ENCODE measurements at places on chromosomes 1 and 21.

DNA sequence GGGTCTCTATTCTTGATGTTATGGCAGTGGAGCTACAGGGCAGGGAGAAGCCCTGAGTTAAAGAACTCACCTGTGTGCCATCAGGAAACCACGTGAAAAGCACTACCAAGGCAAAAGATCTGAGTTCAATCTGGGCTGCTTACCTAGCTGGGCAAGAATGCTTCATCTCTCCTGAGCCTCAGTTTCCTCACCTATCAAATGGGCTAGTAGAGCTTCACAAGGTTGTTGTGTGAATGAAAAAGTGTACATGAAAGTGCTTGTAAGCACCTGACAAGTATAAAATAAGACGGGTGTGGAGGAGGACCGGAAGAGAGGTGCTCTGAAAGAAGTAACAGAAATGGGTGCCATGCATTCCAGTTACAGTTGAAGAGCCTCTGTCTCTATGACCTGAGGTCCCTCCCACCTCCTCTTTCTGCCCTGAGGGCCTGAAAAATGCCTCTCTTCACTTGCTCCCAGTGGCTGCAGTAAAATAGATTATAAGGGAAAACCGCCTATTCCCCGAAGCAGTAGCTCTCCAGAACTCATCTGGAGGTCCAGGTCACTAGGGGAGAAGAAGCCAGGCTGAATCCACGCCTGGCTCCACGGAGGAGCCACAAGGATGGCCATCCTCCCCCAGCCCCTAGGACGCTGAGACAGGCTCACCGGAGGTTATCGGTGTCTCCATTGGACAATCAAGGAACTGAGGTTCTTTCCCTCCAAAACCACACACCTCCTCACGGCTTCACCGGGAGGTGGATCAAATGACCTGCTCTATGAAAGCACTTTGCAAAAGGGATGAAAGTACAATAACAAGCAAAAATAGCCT lies 1.4 kb downstream of the GPR161 start:
- no peak for DNase-seq

- DNase-seq = no peak
These were observed 12.5 kb downstream of the SMIM12 start for GRCh38 chr1:34847094-34847493.

DNA sequence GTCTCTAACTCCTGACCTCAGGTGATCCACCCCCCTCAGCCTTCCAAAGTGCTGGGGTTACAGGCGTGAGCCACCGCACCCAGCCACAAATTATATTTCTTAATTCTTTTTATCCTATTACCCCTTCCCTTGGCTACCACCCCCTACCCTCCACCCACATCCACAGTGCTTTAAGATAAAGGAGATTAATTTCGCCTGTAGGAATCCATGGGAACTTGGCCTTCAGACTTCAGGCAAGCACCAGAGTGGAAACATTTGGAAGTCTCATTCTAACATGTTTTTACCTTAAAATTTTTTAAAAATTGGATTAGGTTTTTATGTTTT lies 10.4 kb downstream of the CNST start:
- DNase-seq = no peak

GRCh38 chr1:76425201-76426145 lies 350.9 kb downstream of the ST6GALNAC3 start:
- DNase-seq = no peak

DNA sequence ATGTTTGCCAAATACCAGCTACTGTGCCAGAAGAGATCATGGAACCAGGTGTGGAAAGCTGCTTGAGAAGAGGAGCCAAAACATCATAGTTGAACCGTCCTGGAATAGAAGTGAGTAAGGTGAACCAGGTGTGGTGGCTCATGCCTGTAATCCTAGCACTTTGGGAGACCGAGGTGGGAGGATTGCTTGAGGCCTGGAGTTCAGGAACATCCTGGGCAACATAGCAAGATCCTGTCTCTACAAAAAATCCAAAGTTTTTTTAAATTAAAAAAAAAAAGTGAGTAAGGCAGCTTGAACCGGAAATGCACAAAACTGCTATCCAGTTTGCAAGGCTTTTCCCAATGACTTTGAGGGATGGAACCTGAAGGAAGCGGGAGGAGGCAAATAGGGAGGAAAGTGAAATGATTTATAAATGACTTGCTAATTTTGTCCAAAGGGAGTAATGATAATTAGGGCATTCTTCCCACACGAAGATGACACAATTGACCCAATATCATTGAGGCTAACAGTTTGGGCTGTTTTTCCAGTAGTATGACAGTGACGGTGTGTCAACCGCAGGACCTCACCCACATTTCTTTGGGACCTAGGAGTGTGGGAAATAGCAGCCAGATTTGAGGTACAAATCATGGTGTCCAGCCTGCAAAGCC lies 1.5 kb upstream of the CNN3 start:
- DNase-seq = no peak

DNA sequence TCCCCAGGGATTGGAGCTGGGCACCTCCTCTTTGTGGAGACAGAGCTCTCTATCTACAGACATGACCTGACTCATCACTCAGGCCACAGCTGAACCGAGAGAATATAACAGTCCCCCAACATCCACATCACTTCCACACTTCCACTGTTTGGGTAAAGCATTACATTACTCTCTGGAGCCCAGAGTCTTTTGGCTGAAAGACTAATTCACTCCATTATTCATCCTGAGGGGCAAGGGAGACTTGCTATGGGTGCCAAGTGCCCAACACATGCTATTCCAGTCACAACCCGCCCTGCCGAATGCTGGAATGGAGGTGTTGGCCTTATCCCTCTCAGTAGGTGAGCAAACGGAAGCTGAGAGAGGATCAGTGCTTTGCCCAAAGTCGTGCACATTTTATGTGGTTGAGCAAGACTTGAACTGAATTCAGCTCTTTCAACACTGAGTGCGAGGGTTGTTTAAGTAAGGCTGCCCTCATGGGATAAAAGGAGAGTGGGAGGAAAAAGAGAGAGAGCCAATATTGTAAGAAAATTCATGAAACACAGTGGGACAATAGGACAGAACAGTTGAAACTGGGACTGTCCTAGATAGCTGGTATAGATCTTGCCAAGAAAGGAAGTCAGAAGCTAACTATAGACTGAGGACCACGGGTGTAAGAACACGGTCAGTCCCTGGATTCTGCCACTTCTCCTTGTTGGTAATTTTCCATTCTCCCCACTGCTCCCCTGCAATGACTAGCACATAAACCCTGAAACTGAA lies 13.5 kb upstream of the CHI3L1 start:
- no peak for DNase-seq

DNA sequence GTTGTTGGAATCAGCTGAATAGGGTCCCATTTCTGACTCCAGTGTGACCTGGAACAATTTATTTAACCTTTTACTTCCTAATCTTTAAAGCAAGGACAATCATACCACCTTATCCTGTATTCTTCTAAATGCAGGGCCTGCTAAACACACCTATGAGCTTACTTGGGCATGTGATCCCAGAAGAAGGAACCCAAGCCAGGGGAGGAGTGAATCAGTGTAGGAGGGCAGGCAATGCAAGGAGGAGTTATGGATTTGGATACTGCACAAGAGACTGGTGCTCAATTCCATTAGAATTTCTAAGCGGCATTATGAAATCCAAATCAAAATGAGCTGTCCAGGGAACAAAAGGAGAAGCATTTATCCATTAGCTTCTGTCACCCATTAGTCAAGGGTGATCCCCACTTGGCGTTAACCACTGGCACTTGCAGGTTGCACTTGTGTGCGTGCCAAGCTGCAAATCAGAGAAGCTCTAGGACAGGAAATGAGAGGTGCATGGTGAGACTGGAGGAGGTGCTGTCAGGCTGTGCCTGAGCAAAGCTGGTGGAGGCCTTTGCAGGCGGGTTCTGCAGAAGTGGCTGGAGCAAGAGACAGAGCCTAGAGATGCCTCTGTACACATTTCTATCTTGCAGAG lies 297.2 kb upstream of the PLXNA2 start:
- no peak for DNase-seq

GRCh38 chr1:161046605-161047228 lies 940 bp upstream of the USF1 start:
- DNase-seq = no peak

- DNase-seq = no peak
These were observed 58.2 kb upstream of the TPTE start for GRCh38 chr21:10463156-10463555.

- no peak for DNase-seq
These were observed 548.1 kb upstream of the ADGRL2 start for GRCh38 chr1:81252471-81253151.

GRCh38 chr1:100423832-100424337 lies 71.6 kb downstream of the CDC14A start:
- DNase-seq = no peak

- DNase-seq = no peak
These were observed 51.2 kb downstream of the MRPL39 start for GRCh38 chr21:25556091-25556490.

GRCh38 chr1:186996816-186997215 lies 168.1 kb downstream of the PLA2G4A start:
- no peak for DNase-seq

- DNase-seq = no peak
These were observed 2.0 kb downstream of the PCP4 start for GRCh38 chr21:39869141-39869818.

GRCh38 chr1:234768171-234768568 lies 158.2 kb upstream of the IRF2BP2 start:
- DNase-seq = no peak

DNA sequence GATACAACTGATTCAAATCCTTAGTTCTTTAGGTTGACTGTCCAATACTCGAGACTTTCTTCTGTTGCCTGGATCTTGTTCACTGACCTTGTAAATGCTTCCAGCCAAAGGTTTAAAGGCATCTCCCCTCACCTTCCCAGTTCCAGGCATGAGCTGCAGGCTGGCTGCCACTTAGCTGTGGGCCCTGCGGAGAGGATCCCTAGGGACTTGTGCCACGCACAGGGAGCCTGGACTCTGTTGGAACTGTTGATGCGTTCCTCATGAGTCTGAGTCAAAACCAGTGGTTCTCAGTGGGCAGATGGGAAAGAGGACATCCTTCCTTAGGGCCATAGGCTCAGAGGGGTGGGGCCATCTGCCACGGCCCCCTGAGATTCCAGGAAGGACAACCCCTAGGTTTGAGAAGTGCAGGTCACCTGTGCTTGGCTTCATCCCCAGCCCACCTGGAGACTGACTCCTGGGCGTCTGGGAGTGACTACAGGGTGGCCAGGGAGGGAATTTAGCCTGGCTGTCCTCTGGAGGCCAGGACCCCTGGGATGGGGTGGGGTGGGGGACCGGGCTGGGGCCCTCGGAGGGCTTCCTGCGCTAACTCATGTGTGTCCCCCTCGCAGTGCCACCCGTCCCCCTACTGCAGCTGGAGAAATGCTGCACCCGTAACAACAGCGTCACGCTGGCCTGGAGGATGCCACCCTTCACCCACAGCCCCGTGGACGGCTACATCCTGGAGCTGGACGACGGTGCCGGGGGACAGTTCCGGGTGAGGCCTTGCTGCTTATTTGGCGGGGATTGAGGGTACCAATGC lies 37.6 kb upstream of the GNPAT start:
- no peak for DNase-seq

GRCh38 chr1:63724375-63724899 lies 49.4 kb upstream of the ROR1 start:
- DNase-seq = no peak

DNA sequence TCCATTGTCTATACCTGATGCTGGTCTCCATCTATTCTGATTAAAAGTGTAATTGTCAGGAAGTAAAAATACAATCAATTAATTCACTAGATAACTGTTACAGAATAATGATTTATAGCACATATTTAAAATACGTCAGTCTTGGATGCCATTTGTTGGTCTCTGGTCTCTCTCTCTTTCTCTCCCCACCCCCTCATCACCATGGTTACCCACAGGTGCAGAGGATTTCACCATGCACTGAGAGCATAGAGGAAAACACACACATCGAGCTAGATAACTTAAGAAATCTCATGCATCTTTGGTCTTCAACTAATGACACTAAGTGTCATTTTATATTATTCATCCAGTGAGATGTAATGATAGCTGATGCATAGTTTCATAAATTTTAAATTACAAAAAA lies 33.4 kb downstream of the LRRC53 start:
- no peak for DNase-seq

GRCh38 chr21:33299181-33299752 lies 25.5 kb upstream of the IFNAR1 start:
- DNase-seq = no peak

- DNase-seq = no peak
These were observed 3.6 kb upstream of the RERE start for GRCh38 chr1:8821084-8821483.

- no peak for DNase-seq
These were observed 6.4 kb downstream of the FNDC7 start for GRCh38 chr1:108718927-108719655.

DNA sequence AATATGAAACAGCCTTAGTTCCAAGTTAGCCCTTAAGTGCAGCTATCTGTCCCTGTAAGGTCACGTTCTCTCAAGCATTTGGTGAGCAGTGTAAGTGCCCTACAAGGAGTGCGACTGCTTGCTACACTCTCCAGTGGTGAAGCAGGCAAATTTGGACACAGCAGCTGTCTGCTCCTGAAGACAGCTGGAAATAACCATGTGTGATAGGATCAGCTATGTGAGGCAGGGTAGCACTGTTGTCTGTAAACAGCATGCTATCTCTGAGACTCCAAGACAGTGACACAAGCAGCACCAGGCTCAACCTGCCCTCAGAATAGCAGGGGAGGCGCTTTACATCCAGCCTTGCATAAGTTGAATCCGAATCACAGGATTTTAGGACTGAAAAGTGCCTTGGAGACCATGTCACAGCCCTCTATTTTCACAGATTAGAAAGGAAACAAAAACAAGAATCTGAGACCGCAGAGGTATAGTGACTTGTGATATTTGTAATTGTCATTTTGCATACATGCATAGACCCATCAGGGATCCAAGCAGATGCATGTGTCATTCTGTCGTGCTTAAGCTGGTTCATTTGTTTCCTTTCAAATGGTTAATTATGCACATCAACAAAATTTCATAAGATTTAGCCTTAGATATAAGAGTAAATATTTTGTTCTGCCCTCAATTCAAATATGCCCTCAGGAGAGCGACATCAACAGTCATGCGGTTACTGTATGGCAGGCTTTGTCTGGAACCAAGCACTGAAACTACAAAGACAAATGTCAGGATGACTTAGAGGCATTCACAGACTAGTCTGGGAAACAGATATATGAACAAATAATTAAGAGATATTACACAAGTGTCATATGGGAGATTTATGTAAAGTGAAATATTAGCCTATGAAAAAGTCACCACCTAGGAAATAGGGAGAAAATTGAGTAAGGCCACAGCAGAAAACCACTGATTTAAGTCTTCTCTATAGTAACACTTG lies 134.9 kb upstream of the NRIP1 start:
- no peak for DNase-seq

DNA sequence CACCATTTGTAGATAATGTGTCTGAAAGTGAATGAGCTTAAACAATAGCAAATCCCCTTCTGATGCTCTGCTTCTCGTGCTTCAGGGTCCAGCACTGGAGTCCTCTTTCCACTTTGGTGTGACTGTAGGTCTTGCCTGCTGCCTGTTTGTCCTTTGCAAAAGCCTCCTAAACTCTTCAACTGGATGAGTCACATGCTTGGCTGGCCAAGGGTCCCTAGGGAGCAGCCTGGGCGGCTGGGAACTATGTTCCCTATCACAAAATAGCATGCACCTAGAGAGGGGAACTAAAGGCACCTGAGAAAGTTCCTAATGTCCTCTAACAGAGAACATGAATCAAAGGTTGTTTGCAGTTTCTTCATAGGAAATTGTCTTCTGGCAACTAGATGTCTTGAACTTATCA lies 607.2 kb upstream of the PLXNA2 start:
- DNase-seq = no peak

All from SHP77 (cell line).